ENCODE measurements at places on chromosomes 13 and 19.

DNA sequence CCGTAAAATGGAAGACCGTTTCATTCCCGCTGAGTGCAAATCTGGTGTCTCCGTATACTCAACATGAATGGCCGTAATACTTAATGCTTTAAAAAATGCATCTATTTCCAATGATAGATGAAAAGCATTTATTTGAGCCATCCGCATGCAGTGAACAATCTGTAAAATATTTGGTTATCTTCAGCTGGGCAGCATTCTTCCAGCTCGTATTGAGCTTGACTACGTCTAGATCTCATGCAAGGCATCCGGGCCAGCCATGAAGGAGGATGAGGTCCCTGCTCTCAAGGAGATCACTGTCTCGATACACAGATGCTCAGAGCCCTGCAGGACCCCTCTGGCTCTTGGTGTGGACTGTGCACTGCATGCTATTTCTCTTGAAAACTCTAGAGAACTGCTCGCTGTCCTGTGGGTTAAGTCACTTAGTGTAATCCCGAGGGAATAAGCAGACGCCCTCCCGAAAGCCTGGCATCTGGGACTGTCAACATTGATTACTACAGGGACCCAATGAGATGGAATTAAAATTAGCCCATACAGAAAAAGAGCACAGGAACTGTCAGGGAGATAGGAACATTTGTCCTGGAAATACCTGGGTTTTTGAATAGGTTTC is 112.4 kb upstream of the RNF113B start:
- DNase-seq = peak; percentile 42

DNA sequence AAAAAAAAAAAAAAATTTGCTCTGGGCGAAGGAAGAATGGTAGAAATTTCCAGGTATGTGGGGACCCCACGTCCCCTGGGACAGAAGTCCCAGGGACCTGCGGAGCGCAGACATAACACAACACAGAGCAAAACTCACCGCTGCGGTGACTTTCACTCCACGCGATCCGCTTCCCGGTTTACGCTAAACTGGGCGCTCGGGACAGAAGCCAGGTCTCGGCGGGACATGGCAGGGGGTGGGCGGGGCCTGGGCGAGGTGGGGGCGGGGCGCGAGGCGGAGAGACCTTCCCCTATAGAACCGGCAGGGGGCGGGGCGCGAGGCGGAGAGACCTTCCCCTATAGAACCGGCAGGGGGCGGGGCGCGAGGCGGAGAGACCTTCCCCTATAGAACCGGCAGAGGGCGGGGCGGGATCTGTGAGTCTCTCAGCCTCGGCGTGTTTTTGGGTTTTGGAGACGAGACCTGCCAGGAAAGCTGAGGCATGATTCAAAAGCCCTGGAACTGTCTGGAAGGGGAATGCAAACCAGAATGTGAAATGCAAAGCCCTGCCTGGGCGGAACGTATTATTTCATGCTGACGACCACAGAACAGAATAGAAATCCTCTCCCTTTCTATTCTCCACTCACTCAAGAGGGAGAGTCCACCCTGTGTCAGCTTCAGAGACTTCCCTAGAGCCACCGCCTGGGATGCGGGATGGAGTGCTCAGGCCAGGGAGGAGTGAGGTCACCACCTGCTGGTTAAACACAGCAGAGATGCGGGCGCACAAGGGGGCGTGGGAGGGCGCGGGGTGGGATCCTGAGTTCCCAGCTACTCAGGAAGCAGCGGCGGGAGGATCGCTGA is 20.2 kb upstream of the ERVV-1 start:
- DNase-seq = peak; percentile 82

DNA sequence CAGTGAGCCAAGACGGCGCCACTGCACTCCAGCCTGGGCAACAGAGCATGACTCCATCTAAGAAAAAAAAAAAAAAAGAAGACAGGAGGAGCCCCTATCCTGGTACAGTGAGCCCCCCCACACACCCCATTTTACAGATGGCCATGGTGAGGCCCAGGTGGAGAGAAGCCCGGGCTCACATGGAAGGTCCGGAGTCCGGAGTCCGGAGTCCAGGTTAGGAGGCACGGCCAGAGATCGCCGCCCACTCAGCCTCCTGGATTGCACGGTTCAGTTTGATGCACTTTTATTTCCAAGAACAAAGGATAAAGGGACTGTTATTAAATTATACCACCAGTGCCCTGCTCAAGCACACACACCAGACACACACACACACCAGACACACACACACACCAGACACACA is 11.3 kb upstream of the BTBD2 start:
- no peak for DNase-seq

GRCh38 chr19:32166238-32166637 is 179.2 kb upstream of the ZNF507 start:
- no peak for DNase-seq

- no peak for DNase-seq
Measured at GRCh38 chr19:43525836-43526771, 897 bp downstream of the ETHE1 start.

GRCh38 chr13:42322806-42323205 is 50.9 kb downstream of the AKAP11 start:
- DNase-seq = no peak

DNA sequence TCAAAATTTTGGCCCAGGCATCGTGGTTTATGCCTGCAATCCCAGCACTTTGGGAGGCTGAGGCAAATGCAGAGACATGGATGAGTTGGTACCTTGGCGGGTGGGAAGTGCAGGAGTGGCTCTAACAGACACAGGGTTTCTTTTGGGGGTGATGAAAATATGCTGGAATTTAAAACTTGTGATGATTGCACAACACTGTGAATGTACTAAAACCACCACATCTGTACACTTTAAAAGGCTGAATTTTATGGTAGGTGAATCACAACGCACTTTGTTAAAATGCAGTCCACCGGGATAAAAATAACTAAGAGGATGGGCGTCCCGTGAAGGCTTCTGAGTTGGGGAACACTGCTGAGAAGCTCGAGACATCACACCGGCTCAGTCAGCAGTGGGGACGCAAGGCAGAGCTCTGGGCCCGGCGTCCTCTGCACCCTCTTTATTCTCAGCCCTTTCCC is 47.1 kb downstream of the MLLT1 start:
- peak; percentile 82 for DNase-seq

DNA sequence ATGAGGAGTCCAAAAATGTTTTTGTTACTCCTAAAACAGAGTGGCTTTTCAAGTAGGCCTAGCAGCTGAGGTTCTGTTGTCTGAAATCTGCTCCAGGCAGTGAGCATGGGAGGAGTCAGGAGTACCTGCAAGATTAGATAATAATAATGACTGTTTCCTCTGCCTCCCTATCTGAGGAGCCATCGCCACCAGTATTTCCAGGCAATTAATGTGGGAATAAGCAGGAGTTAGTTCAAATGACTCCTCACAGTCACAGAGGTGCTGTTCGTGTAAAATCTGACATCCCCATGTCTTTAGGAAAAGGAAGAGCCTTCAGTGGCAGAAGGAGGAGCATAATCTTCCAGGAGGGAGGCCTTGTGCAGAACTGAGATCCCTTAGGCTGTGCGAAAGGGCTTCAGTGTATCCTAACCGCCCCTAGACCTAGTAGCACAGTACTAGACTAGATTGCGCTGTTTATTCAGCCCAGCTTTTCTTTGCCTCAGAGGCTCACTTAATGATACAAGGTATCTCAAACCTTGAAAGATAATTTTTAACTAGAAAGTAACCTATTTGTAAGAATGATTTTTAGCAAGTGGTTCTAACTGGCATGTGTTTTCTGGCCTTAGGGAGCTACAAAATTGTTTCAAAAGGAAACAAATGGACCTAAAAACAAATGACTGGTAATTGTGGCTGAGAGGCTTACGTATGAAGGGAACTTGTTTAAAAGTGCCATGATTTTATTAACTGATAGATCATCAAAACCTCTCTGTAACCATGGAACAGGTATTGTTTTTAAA is 49.0 kb downstream of the FREM2 start:
- no peak for DNase-seq

GRCh38 chr13:34757441-34757840 is 184.6 kb upstream of the NBEA start:
- peak; percentile 29 for DNase-seq

DNA sequence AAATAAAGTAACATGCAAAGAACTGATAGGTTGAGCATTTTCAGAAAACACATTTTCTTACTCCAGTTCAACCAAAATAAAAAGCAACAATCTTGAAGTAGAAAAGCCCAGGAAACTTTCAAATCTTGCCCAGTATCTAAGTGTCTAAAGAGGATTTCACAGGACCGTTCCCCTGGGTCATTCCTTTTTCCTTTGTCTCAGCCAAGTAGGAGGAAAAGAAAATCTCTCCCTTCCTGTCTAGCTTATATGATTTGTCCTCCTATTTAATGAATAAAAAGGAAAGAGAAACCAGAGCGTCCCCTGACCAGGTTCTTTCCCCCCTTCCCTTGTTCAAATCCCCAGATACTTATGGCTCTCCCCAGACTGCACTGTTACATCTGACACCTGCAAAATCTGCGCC is 248.0 kb downstream of the KCTD12 start:
- DNase-seq = no peak

DNA sequence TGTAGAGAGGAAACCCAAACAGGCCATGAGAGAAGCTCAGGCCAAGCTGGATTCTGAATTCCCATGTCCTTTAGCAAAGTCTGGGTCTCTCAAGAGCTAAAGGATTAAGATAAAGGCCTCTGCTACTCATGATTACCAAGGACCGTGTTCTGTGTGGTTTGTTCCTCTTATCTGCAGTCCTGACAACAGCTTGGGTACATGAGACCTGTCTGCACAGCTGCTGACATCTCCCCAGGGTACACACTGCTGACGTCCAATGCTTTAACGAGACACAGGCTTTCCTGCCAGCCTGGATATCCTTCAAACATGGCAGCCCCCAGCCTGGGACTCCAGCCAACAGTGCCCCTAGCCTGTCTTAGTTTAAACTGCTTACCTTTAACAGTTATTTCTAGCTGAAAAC is 211.0 kb downstream of the SLC7A1 start:
- no peak for DNase-seq

DNA sequence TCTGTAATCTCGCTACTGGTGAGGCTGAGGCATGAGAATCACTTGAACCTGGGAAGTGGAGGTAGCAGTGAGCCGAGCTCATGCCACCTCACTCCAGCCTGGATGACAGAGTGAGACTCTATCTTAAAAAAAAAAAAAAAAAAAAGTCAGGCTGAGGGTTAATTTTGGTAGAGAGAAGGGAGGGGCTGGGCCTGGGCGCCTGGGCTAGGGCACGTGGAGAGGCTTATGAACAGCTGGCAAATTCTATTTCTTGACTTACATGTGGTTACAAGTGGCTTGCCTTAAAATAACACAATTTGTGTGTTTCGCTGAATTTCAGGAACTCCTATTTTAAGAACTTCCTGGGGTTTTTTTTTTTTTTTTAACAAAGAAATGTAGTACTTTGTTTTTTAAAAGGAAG is 47.6 kb upstream of the MAP3K10 start:
- DNase-seq = peak; percentile 28

GRCh38 chr13:40247845-40248244 is 418.6 kb downstream of the FOXO1 start:
- no peak for DNase-seq

- peak; percentile 40 for DNase-seq
Measured at GRCh38 chr13:113491418-113491883, 940 bp upstream of the DCUN1D2 start.

- DNase-seq = no peak
Measured at GRCh38 chr19:4015705-4016402, 8.3 kb downstream of the PIAS4 start.

DNA sequence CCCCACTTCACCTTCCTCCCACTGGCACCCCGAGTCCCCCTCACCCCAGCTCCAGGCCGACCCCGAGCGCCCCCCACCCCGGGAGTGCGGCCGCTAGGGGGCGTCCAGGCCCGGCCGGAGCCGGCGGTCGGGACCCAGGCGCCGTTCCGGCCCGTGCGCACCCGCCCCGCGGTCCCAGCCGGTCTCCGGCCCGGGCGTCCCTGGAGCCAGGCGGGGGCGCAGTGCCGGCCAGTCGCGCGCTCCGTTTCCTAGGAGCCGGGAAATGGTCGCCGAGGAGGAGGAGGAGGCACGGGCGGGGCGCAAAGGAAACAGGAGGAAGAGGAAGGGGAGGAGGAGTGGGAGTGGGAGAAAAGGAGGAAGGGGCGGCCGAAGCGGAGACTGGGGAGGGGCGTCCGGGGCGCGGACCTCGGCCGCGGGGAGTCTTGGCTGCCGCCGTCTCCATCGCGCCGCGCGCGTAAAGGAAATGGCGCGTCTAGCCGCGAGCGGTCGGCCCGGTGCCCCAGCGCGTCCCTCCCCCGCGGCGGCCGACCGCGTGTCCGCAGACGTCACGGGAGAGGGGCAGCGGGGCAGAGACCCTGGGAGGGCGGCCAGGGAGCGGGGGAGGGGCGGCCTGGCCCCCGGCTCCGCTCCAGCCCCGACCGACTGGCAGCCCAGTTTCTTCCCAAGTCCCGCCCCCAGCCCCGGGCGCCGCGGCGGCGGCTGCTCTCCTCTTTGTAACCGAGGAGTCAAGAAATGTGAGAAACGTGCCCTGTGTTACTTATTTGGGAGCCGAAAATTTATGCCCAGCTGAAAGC is 1.1 kb upstream of the KCTD15 start:
- DNase-seq = peak; percentile 88

DNA sequence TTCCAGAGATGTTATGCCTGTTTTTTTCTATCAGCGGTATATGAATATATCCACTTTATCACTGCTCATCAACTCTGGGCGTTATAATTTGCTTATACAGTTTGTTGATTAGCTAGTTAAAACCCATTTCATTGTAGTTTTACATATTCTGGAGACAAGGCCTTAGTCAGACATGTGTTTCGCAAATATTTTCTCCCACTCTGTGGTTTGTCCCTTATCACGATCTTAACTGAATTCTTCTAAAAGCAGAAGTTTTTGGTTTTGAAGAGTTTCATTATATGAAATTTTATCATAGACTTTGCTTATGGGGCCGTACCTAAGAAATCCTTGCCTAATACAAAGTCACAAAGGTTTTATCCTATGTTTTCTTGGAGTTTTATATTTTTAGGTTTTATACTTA is 84.6 kb downstream of the FRY start:
- no peak for DNase-seq

GRCh38 chr19:35587321-35587720 is 1.3 kb downstream of the PMIS2 start:
- no peak for DNase-seq

DNA sequence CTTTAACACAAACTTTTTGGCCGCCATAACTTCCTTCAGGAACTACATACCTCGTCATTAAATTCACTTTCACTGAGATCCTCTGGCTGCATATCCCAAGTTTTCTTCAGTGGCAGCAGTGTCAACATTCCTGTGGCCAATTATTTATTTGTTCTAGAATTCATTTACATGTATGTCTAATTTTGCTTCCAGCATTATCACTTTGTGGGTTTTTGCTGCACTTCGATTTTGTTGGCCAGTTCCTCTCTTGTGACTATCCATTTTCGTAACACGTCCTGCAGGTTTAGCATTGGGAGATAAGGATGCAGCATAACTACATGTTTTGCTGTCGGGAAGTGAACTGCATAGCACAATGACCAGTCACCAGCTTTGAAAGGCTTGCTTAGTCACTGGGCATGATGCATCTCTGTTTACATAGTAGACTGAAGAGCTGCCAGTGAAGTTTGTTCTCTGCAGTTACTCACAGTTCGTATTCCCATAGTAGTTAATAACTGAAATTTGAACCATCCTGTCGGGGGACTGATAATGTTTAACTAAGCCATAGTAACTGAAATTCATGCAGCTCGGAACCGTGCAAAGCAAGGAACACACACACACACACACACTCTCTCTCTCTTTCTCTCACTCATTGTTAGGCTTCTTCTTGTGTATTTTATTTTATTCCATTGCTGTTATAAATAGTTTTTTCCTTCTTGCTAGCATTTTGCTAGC is 28.3 kb downstream of the ZNF507 start:
- DNase-seq = peak; percentile 99

- DNase-seq = no peak
Measured at GRCh38 chr19:58307736-58308135, 2.6 kb downstream of the ERVK3-1 start.
